ENCODE measurements at places on chromosomes 1 and 21.

DNA sequence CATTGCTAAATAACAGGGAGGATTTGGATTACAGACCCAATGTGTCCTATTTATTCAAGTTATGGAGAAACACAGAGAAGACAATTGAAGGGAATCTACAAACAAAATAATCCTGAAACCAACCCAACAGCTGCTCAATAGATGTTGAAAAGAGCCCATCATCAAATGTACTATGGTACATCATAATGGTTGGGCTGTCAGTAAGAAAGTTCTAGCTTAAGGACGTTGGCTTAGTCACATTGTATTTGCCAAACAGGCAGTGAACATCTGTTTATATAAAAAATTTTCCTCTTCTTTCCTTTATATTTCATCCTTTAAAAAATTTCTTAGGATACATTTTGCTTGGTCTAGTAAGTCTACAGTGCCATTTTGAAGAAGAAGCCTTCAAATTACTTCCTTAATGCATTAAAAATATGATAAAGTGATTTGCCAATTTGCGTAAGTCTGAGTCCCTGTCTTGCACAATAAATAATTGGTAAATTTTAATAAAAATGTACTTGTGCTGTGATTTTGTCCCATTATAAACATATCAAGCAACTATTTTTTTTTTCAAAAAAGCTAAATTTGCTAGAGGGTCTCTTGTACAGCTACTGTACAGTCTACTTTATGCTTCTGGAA lies 14.4 kb downstream of the MAP3K7CL start:
- no peak for DNase-seq

- DNase-seq = no peak
These were observed 10.9 kb upstream of the SMG7 start for GRCh38 chr1:183461350-183461749.

- no peak for DNase-seq
These were observed 106.6 kb upstream of the ACTRT2 start for GRCh38 chr1:2914702-2915101.

- no peak for DNase-seq
These were observed 9.8 kb upstream of the IRF2BP2 start for GRCh38 chr1:234619794-234620247.
